ENCODE measurements at places on chromosomes 12 and 14.

- no peaks in the 10 kb centered on the region for H3K27me3 ChIP-seq
- H3K36me3 ChIP-seq: no peaks in the 10 kb centered on the region
- no peak overlapping the region for H3K4me3 ChIP-seq
- H3K27ac ChIP-seq: no peak overlapping the region
- no peak for DNase-seq
Observed at GRCh38 chr12:56408799-56409417, 40.3 kb downstream of the TIMELESS start.

DNA sequence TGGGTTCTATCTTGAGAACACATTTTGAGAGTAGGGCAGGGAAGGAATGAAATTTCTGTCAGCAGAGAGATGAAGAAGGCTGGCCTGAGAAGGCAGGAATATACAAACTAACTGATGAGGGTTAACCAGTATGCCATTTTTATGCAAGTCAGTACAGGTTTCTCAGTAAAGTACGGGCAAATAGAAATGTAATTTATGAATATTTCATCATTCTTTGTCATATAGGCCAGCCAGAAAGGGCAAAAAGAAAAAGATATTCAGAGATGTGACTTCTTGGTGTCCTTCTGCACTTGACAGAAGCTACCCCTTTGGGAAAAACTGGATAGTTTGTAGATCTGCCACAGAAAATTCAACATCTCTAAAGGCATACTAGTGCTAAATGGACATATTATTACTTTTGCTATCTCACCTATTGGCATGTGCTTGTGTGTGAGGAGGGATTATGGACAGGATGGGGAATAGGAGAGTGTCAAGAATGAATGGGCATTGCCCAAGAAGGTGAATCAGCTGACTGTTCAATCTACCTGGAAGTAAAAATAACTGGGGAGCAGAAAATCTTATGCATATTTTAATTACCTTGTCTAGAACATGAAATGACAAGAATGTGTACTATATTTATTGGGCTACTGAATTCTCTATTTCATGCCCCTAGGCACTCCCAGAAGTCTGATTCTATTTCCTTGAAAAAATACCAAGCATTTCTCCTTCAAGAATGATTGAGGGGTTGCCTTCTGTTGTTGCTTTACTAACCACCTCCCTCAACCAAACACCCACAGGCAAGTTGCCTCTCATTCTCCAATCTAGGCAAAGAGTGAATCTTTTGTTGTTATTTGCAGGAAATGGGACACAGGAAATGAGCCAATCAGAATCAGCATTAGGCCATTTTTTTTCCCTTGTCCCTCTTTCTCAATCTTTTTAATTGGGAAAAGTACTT lies 175.1 kb upstream of the SLC38A2 start:
- peak overlapping the region; percentile 46 for H3K4me3 ChIP-seq
- H3K27me3 ChIP-seq: no peaks in the 10 kb centered on the region

DNA sequence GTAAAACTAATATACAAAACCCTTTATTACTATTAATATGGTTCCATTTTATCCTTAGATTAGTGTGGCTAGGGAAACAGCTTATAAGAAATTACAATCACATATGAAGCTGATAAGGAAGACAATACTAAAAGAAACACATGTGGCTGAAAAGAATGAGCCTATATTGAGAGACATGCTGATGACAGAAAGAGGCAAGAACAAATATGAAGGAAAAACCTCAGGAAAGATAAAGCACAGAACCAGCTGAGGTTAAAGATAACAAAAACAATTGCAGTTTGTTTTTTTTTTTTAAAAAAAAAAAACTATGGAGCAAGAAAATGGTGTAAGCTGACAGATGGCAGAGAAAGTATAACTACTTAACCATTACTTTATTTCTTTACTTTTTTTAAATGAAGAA lies 69.2 kb upstream of the OSBPL8 start:
- H3K4me3 ChIP-seq: no peak overlapping the region
- H3K27ac ChIP-seq: no peak overlapping the region
- H3K4me1 ChIP-seq: no peaks in the 10 kb centered on the region

- no peak overlapping the region for H3K27ac ChIP-seq
- H3K4me1 ChIP-seq: peaks cover under 1% of the 10 kb centered on the region
- DNase-seq: no peak
- no peaks in the 10 kb centered on the region for H3K36me3 ChIP-seq
- H3K4me3 ChIP-seq: no peak overlapping the region
Observed at GRCh38 chr14:36028218-36028617, 148.3 kb downstream of the PTCSC3 start.
